ENCODE measurements at places on chromosomes 6 and 20.

DNA sequence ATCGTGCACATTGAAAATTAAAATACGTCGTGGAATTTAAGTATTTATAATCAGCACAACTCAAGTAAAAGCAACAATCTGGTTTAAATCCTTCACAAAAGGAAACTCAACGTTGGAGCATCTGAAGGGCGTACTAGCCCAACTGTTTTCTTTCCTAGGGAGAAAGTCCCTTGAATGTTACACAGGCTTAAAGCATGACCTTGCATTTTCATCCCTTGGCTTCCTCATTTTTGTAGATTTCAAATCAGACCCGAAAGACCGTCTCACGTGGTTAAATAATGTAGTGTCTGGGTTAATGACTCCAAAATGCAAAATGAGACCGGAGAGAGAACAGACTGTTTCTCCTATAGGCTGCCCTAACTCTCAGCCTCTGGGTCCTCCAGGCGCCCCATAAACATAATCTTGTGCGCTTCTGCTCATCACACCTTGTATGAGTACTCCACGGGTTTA lies 249.2 kb upstream of the RREB1 start:
- no peak for DNase-seq

DNA sequence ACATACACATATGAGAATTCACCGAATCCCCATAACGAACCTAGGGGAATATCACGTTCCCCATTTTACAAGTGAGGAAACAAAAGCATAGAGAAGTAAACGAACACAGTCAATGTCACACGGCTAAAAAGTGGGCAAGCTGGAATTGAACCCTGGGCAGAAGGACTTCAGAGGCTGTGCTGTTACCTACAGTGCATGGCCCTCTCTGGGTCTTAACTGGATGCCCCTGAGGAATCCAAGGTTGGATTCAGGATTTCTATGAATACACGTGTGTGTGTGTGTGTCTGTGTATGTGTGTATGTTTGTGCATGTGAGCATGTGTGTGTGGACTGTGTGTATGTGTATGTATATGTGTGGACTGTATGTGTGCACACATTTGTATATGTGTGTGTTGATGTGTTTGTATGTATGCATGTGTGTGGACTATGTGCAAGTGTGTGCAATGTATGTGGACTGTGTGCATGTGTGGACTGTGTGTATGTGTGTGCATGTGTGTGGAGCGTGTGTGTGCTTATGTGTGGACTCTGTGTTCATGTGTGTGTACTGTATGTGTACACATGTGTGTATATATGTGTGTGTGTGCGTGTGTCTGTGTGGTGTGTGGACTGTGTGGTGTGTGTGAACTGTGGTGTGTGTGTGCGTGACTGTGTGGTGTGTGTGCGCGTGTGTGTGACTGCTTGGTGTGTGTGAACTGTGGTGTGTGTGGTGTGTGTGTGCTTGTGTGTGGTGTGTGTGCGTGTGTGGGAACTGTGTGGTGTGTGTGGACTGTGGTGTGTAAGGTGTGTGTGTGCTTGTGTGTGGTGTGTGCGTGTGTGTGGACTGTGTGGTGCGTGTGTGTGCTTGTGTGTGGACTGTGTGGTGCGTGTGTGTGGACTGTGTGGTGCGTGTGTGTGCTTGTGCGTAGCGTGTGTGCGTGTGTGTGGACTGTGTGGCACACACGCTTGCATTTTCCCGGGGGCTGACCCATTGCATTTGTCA lies 49.0 kb downstream of the HNF4A start:
- no peak for DNase-seq

DNA sequence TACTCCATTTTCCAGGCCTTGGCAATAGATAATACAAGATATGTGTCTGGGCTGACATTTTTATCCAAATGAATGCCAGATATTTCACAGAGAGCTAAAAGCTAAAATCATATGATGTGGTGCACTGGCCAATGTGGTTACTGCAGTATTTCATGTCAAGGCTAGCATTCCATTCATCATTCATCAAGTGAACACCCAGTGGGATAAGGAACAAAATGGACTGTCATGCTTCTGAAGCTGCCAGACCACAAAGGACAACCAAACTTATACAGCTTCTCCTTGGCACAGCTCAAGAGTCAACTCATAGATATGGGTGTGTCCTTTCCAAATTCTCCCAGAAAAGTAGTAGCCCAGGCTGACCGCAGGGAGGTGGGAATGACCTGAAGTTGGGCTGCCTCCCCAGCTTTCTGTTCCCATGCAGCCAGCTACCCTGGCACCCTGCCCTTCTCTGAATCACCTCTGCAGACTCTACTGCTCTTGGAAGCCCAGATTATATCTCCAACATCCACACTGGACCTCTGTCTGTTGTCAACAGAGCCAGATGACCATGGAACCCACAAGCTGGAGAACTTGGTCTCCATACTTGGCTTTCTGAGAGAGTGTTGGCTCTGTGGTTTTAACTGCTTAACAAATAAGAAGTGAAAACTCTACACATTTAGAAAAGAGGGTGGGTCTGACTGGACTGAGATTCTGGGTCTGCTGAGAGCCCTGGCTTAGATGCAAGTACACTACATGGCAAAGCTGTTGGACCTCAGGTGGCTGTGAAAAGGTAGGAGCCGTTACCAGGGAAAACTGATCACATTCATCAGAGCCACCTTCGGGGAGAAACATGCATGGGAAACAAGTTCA lies 122.8 kb downstream of the ALDH8A1 start:
- DNase-seq: no peak

GRCh38 chr6:7721649-7722048 lies 4.2 kb upstream of the BMP6 start:
- no peak for DNase-seq

DNA sequence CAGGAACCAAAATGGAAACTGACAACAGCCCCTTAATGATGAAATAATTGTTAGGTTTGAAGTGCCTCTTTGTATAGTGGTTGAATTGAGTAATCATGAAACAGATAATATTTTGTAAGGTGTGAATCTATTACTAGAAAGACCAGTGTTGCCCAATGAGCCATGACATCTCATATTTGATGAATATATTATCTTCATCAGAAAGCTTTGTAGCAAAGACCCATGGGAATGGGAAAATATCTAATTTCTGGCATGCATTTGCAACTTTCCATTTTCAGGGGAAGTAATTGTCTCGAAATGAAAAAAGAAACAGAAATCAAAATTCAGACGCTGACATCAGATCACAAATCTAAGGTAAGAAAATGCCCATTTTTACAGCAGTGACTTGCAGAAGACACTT lies 57.3 kb upstream of the LAMP5 start:
- DNase-seq: no peak

GRCh38 chr6:11097476-11097875 lies 3.8 kb downstream of the SMIM13 start:
- no peak for DNase-seq

- no peak for DNase-seq
Observed at GRCh38 chr6:138520463-138520862, 21.2 kb upstream of the NHSL1 start.

GRCh38 chr6:161602359-161602758 lies 328.5 kb upstream of the AGPAT4 start:
- no peak for DNase-seq

GRCh38 chr6:130132286-130132701 lies 90.5 kb downstream of the SAMD3 start:
- no peak for DNase-seq

- no peak for DNase-seq
Observed at GRCh38 chr6:44342489-44342888, at the start of gene SPATS1. SPATS1 (plus strand) TSS chr6:44342650; CDS start chr6:44343096, 446 bp downstream.

DNA sequence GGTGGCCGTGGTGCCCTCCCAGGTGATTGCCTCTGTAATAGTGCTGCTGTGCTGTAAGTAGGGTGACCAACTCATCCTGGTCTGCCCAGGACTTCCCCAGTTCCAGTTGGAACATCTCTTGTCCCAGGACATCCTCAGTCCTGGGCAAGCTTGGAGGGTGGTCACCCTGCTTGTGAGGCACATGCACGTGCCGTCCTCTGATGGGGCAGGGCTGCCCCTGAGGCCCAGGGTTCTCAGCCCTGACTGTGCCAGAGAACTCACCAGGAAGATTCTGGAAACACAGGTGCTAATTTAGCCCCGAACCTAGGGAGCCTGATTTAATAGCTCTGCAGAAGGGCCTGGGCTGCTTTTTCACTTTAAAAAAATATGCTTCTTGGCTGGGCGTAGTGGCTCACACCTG lies 120.9 kb upstream of the PHACTR3 start:
- DNase-seq: no peak

DNA sequence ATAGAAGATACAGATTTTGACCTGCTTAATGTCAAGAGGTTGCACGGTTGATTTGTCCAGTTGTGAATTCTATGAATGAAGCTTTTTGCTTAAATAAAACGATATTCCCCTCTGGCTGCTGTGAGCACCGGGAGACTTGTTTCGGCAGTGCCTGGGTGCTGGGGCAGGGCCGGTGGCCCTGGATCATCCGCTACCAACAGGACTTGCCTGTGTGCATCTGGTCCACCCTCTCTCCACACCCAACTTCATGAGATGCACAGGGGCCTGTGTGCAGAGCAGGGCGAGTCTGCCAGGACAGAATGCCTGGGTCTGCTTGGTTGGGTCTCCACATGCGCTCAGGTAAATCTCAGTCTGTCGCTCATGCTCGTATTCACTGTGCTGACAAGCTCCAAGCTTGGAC lies 65.5 kb downstream of the TSHZ2 start:
- no peak for DNase-seq

DNA sequence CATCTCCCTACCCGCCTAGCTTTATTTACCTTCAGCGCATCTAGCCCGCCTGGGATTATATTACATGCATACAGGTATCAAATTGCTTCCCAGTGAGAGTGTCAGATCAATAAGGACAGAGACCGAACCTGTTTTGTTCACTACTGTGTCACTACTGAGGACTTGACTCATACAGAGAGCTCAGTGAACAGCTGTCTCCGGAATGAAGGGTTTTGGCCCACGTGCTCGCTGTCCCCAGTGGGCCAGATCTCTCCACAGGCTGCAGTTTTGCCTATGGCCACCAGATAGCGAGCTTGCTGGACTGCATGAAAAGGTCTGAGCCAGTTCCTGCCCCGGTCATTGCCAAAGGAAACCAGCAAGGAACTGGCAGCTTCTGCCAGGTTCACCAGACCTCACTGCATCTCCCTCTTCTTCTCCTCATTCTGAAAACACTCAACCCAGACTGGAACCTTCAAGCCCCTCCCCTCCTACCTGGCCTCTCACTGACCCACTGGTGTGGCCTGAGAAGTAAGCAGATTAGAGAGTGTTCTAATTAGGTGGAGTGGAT lies 150.8 kb downstream of the ZMYND8 start:
- DNase-seq: no peak

DNA sequence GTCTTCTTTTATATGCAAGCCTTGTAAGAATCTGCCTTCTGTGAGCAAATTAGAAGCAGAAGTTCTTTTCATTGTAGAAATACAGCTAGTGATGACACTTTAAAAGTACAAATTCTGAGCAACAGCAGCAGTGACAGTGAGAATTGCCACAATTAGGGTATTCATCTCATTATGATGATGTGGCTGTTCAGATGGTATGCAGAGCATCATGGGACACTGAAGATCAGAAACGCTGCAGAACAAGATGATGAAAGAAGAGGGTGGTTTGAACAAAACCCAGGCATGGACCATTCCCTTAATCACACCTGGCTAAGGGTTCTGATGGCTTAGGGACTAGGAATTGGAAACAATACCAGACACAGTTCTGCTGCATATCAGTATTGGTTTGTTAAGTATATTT lies 312.7 kb upstream of the TBX18 start:
- DNase-seq: no peak

All from activated naive CD4-positive, alpha-beta T cell (primary cell).